ENCODE measurements at places on chromosomes 4 and X.

DNA sequence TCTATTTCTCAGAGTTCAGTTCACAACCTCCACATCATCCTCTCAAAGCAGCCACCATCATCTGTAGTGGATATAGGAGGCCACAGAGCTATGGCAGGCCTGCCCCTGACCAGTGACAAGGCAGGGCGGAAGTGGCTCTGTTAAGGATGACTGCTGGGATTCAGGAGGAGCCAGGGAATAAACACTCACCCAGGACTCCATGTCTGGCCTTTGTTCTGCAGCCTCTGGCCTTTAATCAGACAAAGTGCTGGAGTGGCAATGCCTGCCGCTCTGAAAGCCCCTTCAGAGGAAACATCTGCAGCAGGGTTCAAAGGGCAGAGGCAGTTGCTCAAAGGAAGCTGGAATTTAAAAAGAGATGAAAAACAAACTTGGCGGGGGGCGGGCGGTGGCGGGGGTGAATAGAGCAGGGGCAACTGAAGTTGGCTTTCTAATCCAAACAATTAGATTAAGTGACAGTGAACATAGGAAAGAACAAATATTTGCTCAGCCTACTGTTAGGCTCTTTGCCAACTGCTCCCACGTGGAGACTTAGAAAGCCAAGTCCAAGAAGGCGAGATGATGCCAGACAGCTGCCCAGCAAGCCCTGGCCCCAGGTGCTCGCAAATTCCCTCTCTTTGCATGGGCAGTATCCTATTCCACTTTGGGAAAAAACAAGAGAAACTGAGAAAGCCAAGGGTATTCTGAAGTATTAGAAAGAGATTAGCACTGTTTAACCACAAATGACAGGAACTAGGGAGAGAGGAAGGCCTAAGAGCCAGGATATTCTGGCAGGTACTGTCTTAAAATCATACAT is 5.5 kb downstream of the MPP1 start:
- H3K36me3 ChIP-seq = no peaks in the 10 kb centered on the region
- H3K27me3 ChIP-seq = no peaks in the 10 kb centered on the region
- H3K4me1 ChIP-seq = peaks cover 30% of the 10 kb centered on the region
- no peak overlapping the region for H3K4me3 ChIP-seq
- no peak for DNase-seq

DNA sequence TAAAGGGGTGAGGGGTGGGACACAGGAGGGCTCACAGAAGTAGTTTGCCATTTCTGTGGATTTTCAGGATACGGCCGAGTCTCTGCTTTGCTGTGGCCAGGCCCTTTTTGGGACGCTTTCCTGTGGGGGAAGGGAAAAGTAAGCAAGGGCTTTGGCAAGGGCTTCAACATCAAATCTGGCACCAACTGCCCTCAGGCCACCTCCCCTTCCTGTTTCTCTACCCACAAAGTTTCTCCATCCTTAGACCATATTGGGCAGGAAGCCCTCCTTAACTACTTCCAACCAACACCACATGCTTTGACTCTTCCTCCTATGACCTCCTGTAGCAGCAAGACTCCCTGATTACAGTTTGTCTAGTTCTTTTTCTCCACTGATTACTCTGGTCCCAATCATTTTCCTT is 105.1 kb downstream of the PHF8 start:
- H3K4me3 ChIP-seq = no peak overlapping the region
- no peaks in the 10 kb centered on the region for H3K4me1 ChIP-seq
- no peak overlapping the region for H3K27ac ChIP-seq

DNA sequence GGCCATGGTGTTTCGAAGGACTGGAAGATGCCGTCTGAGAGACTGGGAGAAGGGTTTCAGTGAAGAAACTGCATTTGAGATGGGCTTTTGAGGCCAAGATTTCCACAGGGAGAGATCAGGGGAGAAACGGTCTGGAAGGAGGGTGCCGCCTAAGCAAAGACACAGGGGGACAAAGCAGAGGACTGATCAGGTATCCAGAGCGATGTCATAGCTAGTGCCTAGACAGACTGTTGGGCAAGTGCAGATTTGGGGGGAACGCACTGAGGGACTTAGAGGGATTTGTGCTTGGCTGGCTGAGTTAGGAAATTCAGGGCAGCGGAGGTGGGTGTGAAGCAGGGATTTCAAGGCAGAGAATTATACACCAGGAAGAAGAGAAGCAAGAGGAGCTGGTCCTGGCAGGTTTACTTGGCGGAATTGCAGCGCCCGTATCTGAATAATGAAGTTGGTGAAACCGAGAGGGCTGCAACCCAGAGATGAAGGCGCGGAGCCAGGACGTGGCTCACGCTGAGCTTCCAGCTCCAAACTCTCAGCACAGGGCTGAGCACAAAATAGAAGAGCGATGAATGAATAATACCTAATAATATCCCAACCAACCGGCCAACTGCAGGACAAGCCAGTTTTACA is 106.9 kb downstream of the MAML3 start:
- DNase-seq = no peak
- no peak overlapping the region for H3K4me3 ChIP-seq
- no peaks in the 10 kb centered on the region for H3K36me3 ChIP-seq
- no peak overlapping the region for H3K27ac ChIP-seq
- no peaks in the 10 kb centered on the region for H3K27me3 ChIP-seq

DNA sequence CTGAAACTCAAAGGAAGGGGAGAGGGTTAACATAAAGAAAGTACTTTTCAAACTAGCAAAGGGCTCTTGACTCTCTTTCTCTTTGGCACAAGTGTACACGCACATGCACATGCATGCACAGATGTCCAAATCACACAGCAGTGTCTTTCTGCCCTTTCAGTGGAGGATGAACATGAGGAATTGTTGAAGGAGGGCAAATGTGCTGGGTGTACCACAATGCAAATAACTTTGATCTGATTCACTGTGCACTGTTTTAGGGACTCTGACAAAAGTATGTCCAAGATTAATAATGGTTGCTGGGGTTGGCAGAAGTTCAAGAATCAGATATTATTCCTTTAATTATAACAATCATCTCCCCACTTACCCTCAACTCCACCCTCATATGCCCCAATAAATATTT is 93.8 kb downstream of the GPC4 start:
- no peak overlapping the region for H3K4me3 ChIP-seq
- no peak for DNase-seq
- H3K36me3 ChIP-seq = no peaks in the 10 kb centered on the region

DNA sequence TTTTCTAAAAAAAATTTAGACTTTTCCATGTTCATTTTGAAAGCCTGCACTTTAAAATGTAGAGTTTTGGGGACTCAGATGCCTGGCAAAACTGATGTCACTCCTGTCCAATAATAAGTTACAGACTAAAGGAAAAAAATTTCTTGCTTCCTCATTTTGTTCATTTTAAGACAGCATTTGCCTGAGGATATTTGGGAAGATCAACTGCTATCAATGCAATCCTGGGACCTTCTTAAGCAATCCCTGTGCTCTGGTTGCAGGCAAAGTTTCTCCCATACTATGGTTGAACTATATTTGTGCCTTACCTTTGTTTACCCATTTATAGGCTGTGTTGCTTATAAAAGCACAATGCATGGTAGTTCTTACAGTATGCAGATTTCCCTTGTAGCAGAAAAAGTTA is 280.4 kb downstream of the CFAP47 start:
- no peaks in the 10 kb centered on the region for H3K27me3 ChIP-seq
- no peaks in the 10 kb centered on the region for H3K4me1 ChIP-seq
- no peaks in the 10 kb centered on the region for H3K36me3 ChIP-seq
- DNase-seq = no peak

DNA sequence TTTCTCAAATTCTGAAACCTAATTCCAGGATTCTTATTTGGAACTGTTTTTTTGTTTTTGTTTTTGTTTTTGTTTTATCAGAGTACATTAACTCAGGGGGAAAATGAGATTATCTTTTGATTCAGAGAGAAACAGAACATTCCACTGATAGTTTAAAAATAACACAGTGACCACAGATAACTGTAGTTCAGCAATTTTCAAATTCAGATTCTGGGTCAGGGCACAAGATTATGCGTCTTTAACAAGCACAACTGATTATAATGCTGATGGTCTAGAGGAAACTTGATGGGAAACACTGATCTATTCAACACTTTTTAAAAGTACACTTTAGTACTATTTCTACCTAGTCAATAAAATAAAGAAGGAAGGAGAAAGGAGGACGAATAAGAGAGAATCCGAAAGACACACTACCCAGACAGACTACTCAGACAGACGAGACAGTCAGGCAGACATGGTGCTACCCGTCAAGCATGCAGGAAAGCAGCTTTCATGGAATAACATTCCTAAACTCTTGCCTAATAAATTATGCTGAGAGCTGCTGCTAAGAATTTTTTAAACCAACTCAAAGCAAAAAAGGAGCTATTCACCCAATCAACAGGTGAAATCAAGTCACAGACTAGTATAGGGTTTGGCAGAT is 59.0 kb downstream of the APBB2 start:
- no peaks in the 10 kb centered on the region for H3K36me3 ChIP-seq
- H3K4me1 ChIP-seq = peaks cover 23% of the 10 kb centered on the region
- peak overlapping the region; percentile 18 for H3K27ac ChIP-seq
- H3K27me3 ChIP-seq = no peaks in the 10 kb centered on the region
- no peak for DNase-seq

- no peaks in the 10 kb centered on the region for H3K36me3 ChIP-seq
- H3K4me1 ChIP-seq = no peaks in the 10 kb centered on the region
- no peak overlapping the region for H3K27ac ChIP-seq
- DNase-seq = no peak
- no peaks in the 10 kb centered on the region for H3K27me3 ChIP-seq
Observed at GRCh38 chrX:39308126-39308525, 506.9 kb downstream of the MID1IP1 start.

DNA sequence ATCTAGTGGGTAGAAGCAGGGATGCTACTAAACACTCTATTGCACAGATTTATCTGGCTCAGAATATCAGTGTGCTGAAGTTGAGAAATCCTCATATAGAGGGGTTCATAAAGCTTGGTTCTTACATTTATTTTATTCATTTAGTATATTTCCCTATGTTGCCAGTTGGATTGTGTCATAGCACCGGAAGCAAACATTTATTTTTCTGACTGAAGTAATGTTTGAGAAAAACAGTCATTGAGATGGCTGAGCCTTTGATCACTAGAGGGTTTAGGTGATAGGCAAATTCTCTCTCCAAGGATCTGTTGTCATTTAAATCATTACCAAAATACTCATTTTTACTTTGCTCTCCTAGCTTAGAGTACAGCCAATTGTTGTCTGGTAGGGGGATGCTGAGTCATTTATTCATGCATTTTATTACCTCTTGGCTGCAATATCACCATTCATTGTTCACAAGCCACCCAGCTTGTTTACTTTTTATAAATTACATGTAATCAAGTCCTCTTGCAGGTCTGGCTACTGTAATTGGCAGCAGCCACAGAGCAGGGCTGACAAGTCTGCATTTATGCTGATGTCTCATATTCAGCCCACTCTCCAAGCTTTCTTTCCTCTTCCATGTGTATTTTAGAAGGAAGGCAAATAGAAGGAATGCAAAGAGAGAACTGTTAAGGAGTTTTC is 15.2 kb downstream of the GAB1 start:
- H3K4me3 ChIP-seq = no peak overlapping the region
- H3K36me3 ChIP-seq = no peaks in the 10 kb centered on the region
- no peak for DNase-seq
- H3K27ac ChIP-seq = no peak overlapping the region
- peaks cover 60% of the 10 kb centered on the region for H3K4me1 ChIP-seq

- no peak overlapping the region for H3K27ac ChIP-seq
- no peak overlapping the region for H3K4me3 ChIP-seq
- peaks cover 8% of the 10 kb centered on the region for H3K4me1 ChIP-seq
- no peaks in the 10 kb centered on the region for H3K27me3 ChIP-seq
Observed at GRCh38 chrX:19760345-19760744, 127.1 kb downstream of the SH3KBP1 start.

DNA sequence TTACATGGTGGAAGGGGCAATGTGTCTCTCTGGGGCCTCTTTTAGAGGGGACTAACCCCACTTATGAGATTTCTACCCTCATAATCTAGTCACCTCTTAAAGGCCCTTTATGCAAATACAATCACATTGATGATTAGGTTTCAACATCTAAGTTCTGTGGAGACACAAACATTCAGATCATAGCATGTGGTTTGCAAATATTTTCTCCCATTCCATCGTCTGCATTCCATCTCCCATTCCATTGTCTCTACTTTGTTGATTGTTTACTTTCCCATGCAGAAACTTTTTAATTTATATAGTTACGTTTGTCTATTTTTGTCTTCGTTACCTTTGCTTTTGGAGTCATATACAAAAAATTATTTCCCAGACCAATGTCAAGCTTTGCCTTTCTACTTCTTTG is 927.5 kb upstream of the INTU start:
- H3K4me1 ChIP-seq = no peaks in the 10 kb centered on the region
- no peak overlapping the region for H3K27ac ChIP-seq
- no peak for DNase-seq
- H3K36me3 ChIP-seq = no peaks in the 10 kb centered on the region

GRCh38 chrX:123184219-123184865 is at the start of gene GRIA3:
Gene GRIA3, plus strand, starts transcription at chrX:123184278. Its CDS starts 258 bp downstream, at chrX:123184536.
- no peak for DNase-seq
- H3K27ac ChIP-seq = no peak within 1 kb of the TSS
- peak within 1 kb of the TSS; percentile 30 for H3K4me3 ChIP-seq
- H3K36me3 ChIP-seq = no peaks in the 10 kb centered on the region

GRCh38 chr4:17962171-17962570 is 59.4 kb downstream of the LCORL start:
- no peak for DNase-seq
- no peaks in the 10 kb centered on the region for H3K27me3 ChIP-seq
- H3K27ac ChIP-seq = no peak overlapping the region
- no peak overlapping the region for H3K4me3 ChIP-seq
- peaks cover 5% of the 10 kb centered on the region for H3K36me3 ChIP-seq
- no peaks in the 10 kb centered on the region for H3K4me1 ChIP-seq

DNA sequence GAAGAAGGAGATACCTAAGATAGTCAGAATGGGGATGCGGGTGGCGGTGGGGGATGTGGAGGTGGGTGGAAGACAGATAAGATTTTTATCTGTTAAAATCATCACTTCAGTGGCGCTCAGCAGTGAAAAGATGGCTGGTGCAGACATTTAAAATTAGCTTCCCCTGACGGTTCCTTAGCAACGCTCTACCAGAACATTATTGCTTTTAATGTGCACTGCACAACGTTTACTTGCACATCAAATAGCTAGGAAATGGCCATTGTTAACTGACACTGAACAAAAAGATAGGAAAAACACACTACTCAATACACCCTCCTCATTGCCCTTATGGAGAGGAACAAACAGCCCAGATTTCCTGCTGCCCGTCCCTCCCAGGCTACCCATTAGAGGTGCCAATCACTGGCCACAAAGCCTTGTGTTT is 61.0 kb upstream of the FTHL17 start:
- H3K4me1 ChIP-seq = no peaks in the 10 kb centered on the region
- no peak overlapping the region for H3K27ac ChIP-seq
- peaks cover 5% of the 10 kb centered on the region for H3K36me3 ChIP-seq
- no peak overlapping the region for H3K4me3 ChIP-seq

DNA sequence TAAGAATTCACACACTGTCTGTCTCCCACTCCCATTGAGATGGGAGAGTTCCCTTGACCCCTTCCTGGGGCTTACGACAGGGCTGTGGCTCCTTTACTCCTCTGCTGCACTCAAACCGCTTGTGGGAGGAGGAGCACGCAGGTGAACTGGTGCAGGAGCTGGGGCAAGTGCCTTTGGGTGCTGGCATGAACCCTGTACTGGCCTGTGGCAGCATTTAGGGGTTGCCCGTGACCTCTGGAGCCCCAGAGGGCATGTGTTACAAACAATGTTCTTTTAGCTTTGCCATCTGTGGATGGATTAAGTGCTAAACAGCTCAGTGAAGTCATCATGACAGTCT is 21.8 kb upstream of the FTHL17 start:
- no peak overlapping the region for H3K27ac ChIP-seq
- no peaks in the 10 kb centered on the region for H3K27me3 ChIP-seq
- H3K36me3 ChIP-seq = no peaks in the 10 kb centered on the region
- DNase-seq = no peak
